Activated T-cell treated with anti-CD3 and anti-CD28 coated beads, Interleukin-2, amount 50 U/mL, for 72 hours (primary cell): ENCODE measurements at places on chromosomes 1 and 21. TPM values are rescaled to one million over a fixed set of nuclear protein-coding genes. Genes with fewer than 3 reads are reported as not detected.

TCHHL1 gene
- total RNA-seq = not detected

DNA sequence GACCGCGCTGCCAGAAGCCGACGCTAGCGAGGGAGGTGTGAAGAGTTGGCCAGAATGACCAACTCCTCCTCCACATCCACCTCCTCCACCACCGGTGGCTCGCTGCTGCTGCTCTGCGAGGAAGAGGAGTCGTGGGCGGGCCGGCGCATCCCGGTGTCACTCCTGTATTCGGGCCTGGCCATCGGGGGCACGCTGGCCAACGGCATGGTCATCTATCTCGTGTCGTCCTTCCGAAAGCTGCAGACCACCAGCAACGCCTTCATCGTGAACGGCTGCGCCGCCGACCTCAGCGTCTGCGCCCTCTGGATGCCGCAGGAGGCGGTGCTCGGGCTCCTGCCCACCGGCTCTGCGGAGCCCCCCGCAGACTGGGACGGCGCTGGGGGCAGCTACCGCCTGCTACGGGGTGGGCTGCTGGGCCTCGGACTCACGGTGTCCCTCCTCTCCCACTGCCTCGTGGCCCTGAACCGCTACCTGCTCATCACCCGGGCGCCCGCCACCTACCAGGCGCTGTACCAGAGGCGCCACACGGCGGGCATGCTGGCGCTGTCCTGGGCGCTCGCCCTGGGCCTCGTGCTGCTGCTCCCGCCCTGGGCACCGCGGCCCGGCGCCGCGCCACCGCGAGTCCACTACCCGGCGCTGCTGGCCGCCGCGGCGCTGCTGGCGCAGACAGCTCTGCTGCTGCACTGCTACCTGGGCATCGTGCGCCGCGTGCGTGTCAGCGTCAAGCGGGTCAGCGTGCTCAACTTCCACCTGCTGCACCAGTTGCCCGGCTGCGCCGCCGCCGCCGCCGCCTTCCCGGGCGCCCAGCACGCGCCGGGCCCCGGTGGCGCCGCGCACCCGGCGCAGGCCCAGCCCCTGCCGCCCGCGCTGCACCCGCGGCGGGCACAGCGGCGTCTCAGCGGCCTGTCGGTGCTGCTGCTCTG is 1.2 kb downstream of the GPR88 start:
- peak overlapping the region; percentile 84 for H3K4me3 ChIP-seq
- no peak overlapping the region for H3K27ac ChIP-seq
- DNase-seq = peak; percentile 44
- peaks cover 81% of the 10 kb centered on the region for H3K27me3 ChIP-seq

GRCh38 chr1:200767321-200767720 is 28.6 kb downstream of the CAMSAP2 start:
- no peaks in the 10 kb centered on the region for H3K27me3 ChIP-seq
- H3K36me3 ChIP-seq = no peaks in the 10 kb centered on the region
- H3K27ac ChIP-seq = no peak overlapping the region
- DNase-seq = no peak

- DNase-seq = no peak
- no peaks in the 10 kb centered on the region for H3K27me3 ChIP-seq
- peaks cover 2% of the 10 kb centered on the region for H3K36me3 ChIP-seq
Measured at GRCh38 chr21:19969156-19969555, 1029.1 kb upstream of the NCAM2 start.

DNA sequence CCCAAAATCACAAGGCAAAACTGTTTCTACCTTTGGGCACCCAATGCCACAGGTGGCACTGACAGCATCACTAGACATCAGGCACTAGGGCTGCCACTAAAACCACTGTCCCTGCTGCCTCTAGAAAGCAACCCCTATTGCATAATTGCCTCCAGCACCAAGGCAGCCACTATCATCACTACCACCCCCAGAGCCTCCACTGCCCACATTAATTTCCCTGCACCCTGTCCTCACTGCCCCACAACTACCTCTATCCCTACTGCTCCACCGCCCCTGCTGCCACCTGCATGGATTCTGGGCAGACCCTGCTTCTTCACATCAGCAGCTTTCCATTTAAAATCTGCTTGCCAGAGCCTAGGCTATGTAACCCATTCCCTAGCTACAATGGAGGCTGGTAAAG is 68.6 kb upstream of the CACHD1 start:
- no peaks in the 10 kb centered on the region for H3K4me1 ChIP-seq
- no peak for DNase-seq
- no peak overlapping the region for H3K4me3 ChIP-seq
- H3K27ac ChIP-seq = no peak overlapping the region
- H3K36me3 ChIP-seq = no peaks in the 10 kb centered on the region
